Trophoblast cell (in vitro differentiated cells and primary cell): ENCODE measurements at places on chromosomes 7 and 10.

DNA sequence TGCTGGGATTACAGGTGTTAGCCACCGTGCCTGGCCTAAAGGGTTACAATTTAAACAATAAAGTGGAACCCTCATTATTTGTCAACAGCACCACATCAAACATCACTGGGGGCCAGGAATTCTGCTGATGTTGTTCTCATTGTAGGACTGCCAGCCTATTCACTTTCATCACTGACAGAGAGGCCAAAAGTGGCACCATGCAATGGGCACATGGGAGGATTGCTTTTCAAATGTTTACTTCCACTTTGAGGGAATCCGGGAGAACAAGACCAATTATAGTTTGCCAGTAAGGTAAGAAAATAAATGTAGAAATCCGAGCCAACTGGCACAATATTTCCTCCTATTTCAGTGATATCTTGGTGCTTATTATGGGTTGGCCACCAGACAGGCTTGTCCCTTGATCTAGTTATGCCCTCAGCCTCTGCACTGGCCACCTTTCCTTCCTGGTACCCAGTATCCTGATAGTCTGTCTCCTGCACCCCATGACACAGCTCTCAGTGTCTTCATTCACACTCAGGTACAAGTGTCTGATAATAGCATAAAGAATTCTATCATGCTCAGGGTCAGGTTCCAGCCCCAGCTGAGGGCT is 82.6 kb downstream of the ANLN start:
- DNase-seq: no peak

DNA sequence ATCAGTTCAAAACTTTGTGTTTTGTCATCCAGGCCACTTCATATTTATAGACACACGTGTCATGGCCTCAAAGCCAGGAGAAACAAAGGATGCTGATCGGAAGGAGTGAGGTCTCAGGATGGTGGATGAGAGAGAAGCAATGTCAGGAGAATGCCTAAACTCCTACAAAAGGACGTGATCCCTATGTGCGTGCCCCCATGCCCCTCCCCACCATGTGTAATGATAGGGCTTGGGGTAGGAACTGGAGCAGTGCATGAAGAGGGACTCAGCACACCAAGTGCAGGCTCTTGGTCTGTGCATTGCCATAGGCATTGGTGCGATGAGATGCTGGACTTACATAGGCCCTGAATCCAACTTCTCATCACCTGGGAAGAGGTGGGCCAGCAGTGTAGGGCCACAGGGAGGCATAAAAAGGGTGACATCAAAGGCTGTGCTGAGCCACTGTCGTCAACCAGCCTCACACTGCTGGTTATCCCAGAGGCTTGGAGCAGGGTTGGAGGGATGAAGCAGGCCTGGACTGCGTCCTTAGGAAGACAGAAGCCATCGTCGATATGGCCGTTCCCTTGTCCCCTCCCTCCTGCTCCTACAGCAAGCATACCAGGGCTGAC is 46.9 kb upstream of the GDF10 start:
- DNase-seq: no peak

DNA sequence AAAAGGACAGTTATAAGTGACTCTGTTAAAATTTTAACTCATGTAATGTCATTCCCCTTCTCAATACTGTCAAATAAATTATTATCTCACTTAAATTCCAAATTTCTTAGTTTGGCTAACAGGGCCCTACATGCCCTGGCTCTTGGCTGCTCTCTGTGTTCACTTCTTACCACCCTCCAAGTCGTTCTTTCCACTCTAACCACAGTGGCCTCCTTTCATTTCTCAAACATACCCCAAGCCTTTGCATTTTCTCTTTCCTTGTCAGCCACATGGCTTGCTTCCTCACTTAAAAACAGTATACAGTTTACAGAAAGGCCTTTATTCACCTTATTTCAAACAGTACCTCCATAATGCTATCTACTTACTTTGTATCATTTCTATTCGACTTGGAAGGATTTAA is 737.1 kb upstream of the ZWINT start:
- DNase-seq: no peak

DNA sequence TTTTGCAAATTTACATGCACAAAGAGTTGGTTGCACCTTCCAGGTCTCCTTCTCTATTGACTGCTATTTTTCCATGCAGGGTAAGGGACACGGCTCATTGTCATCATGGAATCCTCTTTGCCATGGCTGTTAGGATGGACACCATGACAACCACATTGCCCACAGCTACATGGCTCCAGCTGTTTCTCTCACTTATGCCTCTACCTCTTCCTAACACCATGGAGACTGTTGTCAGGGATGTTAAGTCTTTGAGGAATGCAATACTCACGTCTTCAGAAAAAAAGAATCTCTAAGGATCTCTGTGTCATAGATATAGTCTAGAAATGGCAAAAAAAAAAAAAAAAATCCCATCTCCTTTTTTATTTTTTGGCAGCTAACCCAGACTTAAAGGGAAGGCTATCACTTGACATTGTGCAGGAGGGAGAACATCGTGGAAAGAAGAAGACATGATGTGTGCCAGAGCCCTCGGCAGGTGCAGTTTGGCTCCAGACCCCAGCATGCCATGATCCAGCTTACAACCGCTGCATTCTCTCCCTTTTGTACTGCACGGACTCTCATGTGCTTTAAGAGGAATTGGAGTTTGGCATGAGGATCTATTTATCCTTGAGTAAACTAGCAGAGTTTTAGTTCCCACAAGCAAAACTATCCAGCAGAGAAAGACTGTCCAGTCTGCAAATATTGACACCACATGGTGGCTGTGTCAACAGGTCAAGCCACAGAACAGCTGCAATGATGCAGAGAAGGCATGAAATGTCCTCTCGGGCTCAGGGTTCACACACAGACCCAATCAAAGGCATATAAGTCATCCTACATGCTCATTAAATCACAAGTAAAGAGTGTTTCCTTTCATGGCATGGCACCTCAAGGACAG is 70.8 kb downstream of the FRMD4A start:
- DNase-seq: peak; percentile 73

DNA sequence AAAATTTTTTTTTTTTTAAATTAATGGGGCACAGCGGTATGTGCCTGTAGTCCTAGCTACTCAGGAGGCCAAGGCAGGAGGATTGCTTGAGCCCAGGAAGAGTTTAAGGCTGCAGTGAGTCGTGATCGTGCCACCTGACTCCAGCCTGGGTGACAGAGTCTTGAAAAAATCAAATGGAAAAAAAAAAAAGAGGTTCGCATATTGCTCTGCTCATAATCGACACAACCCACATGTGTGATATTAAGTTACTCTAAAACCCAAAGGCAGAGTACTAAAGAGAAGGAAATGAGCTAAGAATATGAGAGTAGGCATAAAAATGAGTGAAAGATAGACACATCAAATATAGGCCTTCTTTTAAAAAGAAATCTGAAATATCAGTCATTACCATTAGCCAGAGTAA is 66.3 kb downstream of the IGF2BP3 start:
- no peak for DNase-seq

DNA sequence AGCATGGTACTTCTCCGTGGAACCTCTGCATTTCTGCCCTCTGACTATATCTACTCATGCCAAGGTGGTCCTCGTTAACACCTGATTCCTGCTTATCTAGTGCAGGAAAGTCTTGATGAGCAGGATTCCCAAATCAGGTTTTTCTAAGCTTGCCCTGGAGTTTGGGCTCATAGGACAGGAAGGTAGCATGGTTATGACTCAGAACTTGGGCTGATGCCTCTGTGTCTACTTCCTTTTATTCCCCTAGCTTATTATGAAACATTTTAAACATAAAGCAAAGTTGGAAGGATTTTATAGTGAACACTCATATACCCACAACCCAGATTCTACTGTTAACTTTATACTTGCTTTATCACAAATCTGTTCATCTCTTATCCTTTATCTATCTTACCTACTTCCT is 5.6 kb downstream of the SUFU start:
- peak; percentile 36 for DNase-seq

- DNase-seq: no peak
Observed at GRCh38 chr7:132263151-132263550, 313.1 kb downstream of the PLXNA4 start.
